ENCODE measurements at places on chromosomes 5 and 9.

DNA sequence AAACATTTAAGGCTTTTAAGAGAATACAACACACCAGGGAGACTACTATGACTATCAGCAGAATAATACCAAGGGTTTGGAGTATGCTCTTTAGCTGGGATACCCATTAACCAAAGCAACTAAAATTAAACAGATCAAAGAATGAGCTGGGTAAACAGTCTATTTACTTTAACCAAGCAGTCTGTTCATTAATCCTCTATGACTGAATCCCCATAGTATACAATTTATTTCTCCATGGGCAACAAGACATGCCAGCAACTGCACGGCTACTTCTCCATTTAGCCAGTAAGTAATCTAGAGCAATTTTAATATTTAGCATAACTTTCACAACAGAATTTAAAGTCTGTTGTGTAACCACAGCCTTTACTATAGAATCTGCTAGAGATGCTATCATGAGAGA is 77.6 kb downstream of the CDO1 start:
- DNase-seq = no peak

GRCh38 chr5:37757980-37758582 is 81.8 kb downstream of the GDNF start:
- DNase-seq = no peak

DNA sequence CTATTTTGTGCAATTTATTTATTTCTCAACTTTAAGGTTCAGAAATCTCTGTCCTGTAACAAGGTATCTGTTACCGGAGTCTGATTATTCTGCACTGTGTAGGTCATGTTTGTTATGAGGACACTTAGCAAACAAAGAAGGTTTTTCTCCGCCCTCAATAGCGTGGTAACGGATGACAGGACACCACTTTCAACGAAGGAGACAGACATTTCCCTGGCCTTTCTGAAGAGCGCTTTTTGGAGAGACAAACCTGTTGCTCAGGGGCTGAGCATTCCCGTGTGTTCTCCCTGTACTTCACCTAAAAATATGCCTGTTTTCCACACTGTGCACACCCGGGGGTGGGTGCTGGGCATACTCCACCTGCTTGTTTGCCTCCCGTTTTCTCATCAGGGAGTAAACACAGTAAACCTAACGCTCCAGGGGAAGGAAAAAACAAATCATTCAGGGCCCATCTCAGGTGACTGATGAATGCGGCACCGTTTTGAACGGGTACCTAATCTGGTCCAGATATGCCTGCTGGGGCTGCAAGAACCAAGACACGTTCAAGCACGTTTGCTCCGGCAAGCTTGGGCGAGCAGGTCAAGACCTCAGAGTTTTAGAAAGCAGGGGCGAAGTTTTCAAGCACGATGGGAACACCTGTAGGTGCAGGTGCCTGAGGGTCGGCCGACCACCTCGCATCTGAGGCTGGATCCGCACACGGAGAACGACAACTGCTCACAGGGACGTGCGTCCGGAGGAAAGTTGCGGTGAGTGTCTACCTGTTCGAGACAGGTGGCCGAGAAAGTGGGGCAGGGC is 859 bp downstream of the RETREG1 start:
- DNase-seq = no peak

DNA sequence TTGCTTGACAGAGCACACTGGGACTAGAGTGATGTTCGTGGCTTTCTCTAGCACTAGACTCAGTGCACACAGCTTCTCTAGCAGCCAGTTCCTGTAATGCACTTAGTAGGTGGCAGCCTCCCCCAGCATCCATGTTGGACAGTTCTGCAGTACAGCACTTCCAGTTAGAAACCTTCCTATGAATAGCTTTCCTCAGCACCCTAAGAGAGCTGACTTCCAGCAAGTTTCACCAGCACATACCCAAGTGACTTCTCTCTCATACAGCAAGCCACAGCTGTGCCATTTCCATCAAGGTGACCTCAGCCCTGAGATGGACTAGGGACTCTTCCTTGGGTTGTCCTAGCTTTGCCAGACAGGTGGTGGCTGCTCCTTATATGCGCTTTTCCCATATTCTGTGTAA is 60.4 kb downstream of the PJA2 start:
- DNase-seq = no peak

- DNase-seq = no peak
Measured at GRCh38 chr5:453725-454481, 10.9 kb downstream of the EXOC3 start.

- no peak for DNase-seq
Measured at GRCh38 chr5:42828671-42829070, 17.0 kb upstream of the SELENOP start.

DNA sequence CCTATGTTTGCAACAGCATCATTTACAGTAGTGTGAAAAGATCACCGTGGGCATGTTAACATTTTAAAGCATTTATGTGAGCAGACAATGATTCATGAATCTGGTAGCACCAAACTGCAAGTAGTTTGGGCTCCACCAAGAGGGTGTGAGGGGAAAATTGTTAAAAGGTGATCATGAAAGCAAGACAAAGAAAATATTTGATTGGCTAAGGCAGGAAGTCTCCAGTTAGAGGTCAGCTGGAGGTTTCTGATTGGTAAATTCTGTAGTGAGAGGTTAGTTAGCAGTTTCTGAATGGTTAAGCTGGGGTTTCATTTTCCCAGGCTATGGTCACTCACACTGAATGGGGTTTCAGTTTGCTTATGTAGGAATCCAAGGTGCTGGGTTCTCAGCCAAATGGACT is 13.5 kb upstream of the DRD1 start:
- no peak for DNase-seq
